ENCODE measurements at places on chromosomes 7 and 10.

DNA sequence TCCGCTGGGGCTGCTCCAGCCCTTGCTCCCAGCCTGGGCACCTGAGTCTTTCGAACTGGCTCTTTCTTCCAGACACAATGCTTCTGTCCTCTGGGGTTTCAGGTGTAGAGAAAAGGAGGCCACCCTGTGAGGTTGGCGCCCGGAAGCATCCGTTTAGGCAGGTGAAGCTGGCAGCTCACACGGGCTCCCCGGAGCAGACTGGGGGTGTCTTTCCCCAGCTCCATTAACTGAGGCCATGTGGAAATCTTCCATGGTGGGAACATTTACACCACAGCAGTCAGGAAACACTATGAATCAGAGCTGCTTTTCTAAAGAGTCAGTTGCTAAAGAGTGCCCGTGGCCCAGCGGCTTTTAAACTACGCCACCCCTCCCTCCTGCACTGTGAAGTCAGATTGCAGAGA, 29.2 kb downstream of the PRKAG2 start:
- DNase-seq = peak; percentile 84

DNA sequence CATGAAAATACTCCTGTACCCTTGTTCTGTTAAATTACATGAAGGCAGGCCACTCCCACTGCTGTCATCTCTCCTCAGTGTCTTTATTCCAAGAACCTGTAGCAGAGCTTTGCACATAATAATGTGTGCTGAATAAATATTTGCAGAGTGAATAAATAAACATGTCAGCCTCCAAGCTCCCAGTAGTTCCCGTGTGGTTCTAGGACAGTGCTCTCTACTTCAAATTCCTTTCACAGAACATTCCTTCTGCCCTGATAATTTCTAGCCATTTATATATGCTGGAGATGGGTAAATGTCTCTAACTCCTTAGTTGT, 20.3 kb upstream of the HYAL4 start:
- DNase-seq = no peak

- peak; percentile 81 for DNase-seq
These were observed 30.7 kb upstream of the APBB1IP start for GRCh38 chr10:26407406-26407969.

DNA sequence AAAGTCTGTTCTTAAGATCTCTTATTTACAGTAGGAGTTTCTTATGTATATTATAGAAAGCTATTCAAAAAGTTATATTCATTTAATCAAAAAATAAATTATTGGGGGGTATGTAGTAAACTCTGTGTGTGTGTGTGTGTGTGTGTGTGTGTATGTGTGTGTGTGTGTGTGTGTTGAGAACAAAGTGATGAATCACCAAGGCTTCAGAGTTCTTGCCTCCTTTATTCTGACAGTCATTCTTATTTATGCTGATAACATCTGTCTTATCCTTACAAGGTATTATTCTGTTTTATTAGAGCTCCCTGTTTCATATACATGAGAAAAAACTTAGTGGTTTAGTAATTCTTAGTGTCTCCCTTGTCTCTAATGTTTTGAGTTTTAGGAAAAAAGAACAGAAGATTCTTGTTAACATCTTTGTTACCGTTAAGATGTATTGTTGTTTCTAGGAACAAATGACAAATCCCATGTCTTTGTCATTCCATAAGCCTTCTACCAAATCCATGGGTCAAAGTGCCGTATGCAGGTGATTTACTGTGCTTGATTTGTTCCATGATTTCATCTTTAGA, 424.0 kb downstream of the EXOC4 start:
- no peak for DNase-seq

DNA sequence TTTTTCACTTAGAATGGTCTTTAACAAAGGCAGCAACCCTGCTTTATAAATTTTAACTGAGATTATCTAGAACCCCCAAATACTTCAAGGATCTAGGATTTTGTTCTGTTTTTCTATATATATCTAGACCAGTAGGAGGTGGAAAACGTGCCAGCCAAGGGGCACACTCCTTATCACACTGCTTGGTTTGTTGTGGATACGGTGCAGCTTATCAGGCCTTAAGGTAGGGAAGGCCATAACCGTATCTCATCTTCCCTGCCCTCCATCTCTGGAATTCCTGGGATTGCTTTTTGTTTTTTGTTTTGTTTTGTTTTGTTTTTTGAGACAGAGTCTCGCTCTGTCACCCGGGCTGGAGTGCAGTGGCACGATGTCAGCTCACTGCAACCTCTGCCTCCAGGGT, 75.4 kb downstream of the MPLKIP start:
- no peak for DNase-seq

- no peak for DNase-seq
These were observed 10.8 kb downstream of the UROS start for GRCh38 chr10:125812128-125812750.

DNA sequence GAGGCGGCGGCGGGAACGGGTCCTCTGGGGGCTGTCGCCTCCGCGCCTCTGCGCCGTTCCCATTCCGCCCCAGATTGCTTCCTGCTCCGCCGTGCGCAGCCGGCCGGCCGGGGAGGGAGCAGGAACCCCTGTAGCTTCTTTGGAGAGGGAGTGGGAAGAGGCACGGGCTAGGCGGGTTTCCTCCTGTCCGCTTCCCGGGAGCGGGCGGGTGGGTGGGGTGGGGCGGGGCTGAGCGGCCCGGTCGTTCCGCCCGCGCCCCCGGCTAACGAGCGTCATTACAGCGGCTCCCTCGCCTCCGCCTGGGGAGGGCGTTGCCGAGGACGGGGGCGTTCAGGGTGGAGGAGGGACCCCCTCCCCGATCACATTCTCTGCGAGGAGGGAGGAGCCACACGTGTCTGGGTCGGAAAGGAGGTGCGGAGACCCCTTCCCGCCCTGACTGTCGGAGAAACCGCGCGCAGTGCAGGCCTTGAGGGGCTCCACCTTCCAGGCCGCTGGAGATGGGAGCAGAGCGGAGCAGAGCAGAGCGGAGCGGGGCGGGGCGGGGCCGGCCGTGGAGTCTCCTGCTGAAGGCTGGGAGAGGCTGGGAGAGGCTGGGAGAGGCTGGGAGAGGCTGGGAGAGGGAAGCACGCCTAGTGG, 39.7 kb downstream of the AGAP3 start:
- no peak for DNase-seq

DNA sequence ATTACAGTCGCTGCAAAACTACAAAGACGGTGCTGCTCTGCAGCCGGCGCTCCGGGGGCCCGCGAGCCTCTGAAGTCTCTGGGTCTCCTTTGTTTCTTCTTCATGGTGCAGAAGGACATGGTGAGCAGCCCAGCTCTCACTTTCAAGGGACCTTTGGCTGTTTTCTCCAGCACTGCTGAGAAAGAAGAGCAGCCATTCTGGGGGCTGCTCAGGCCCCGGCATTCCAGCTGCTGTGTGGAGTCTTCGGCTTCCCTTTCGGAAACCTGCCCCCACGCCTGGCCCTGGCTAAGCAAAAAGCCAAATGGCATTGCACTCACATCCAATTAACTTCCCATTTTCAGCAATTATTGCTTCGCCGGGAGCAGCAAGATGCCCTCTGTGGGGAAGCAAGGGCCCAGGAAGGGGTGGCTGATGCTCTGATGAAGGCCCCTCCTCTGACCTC, 555.7 kb downstream of the PTPRN2 start:
- no peak for DNase-seq

DNA sequence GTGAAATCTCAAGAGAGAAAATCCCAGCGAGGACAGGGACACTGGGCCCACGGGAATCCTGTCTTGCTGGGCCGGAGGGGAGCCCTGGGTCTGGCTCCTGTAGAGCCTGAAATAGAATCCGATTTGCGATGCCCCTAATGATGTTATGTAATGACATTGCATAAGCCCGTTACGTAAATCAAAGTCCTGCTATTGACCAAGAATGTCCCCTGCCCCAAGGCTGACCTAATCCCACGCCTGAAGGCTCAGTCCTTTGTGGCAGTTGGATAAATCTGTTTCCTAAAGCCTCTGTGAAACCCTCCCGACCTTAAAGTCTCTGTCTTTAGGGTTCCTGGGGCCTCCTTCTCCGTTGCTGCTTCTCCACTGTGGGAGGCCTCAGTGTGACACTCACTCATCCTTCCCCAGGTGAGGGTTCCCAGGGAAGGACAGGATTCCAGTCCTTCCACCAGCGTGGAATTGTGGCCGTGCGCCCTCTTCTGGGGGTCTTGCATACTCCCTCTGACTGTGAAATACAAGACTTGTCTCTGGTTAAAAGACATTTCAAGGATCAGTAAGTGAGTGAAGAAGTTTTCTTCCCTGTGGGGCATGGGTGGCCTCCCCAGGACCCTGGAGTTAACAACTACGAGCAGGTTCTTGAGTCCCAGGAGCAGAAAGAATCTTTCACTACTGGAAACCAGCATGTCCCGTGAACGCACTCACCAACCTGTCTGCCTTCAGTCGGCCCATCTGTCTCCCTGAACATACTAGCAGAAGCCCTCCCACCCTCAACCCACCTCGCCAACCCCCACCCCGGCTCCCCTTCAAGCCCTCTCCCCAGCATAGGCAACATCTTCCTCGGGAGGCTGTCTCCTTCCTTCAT, 19.8 kb downstream of the ZNF467 start:
- DNase-seq = no peak

- DNase-seq = no peak
These were observed 65.7 kb downstream of the VSTM4 start for GRCh38 chr10:49049660-49050059.

DNA sequence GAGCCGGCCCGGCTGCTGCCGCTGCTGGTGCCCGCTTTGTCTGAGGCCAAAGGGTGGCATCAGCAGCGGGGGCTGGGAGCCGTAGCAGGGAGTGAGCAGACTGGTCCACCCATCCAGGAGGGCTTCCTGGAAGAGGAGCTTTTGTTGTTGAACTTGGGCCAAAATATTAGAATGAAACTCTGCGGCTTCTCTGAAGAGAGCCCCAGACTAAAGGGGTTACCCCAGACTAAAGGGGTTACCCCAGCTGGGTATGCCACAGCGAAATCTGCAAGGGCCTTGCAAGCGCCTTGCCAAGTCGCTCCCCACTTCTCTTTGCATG, 154.7 kb upstream of the ZMIZ1 start:
- DNase-seq = no peak

DNA sequence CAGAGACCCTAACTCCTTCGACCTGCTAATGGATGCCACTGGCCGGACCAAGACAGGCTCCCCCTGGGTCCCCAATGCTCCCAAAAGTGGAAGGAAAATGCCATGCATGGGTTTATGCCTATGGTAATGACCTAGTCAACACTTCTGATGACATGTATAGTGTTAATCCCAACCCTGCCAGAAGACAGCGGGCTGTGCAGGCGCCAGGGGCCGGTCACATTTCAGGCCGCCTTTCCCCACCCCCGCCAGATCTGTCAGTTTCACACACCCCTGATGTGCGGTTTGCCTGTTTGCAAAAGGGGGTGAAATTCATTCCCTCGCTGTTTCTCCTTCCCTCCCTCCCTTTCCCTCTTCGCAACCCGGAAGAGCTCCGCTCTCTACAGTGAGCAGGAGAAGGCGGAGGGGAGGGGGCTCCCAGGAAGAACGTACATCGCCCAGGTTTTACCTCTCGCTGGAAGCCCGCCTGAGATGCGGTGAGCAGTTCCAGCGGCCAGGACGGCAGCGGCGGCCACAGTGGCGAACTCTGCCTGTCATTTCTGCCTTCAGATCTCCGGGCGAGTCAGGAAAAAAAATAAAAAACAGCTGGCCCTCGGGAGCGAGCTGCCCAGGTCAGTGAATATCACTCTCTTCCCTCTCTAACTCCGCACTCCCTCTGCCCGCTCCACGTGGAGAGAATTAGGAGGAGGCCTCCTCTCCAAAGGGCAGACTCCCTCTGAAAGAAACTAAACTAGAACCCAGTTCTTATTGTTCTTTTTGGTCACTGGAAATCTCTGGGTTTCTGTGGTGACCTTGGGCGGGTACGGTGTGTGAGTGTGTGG, 9.4 kb upstream of the GATA3 start:
- no peak for DNase-seq

- no peak for DNase-seq
These were observed 262.5 kb downstream of the TRIL start for GRCh38 chr7:28695300-28696295.

DNA sequence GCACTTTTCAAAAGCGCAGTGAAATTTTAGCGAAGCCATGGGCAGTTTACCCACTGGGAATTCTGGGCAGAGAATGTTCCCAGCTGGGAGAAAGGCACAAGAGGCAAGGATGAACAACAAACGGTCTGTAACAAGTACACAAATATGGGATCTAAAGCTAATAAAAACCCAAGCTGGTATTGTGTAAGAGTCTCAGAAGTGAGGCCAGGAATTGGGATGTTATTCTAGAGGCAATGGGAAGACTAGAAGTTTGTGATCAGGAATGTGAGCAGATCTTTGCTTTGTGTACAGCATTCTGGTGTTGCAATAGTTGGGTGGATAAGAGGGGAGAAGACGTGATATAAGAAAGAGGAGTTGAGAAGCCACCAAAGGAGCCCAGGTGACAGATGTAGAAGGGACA, 15.0 kb downstream of the FZD9 start:
- DNase-seq = no peak

- no peak for DNase-seq
These were observed 50.7 kb downstream of the TAS2R16 start for GRCh38 chr7:122944682-122945303.

DNA sequence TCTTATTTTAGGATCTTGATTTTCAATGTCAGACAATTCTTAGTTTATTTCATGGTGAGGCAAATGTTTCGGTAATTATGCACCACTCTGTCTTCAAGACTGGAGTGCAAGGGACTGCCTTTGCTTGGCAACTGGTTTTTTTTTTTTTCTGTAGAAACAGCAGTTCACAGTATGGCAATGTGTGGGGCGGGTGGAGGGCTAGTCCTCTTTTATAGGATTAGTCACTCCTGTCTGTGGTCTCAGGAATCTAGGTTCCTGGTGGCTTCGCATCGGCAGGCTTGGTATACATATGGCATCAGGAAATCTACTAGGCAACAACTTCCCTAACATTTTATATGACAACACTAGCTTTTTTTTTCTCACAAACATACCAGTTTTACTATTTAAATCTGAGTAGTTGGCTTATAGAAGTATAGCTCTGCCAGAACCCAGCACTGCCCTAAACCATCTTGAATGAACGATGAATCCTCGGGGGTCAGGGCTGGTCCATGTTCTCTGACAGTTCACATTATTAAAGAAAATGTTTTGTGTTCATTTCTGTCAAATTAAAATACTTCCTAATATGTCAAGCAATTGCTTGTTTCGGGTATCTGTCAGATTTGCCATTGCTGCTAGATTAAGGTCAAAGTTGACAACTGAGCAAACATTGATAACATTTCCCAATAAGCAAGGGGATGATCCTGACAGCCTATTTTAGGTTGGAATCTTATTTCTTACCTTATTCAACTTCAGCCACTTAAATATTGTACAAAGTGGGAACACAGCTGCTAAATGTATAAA, 289.7 kb upstream of the VSTM2A start:
- no peak for DNase-seq

DNA sequence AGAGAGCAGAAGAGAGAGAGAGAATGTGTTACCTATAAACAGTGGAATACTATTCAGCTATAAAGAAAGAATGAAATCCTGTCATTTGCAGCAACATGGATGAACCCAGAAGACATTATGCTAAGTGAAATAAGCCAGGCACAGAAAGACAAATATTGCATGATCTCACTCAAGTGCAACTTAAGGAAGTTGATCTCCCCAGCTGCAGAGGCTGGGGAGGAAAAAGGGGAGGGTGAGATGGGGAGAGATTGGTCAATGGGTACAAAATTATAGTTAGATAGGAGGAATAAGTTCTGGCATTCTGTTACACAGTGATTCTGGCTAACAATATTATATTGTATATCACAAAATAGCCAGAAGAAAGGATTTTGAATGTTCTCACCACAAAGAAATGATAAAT, 11.2 kb upstream of the JAZF1 start:
- peak; percentile 55 for DNase-seq

GRCh38 chr10:72088889-72089575, 681 bp upstream of the SPOCK2 start:
- peak; percentile 21 for DNase-seq

All from inflammatory macrophage (primary cell).